Right atrium auricular region (tissue), 2 donors: ENCODE measurements at places on chromosomes 13 and 19. TPM values are rescaled to one million over a fixed set of nuclear protein-coding genes. Genes with fewer than 3 reads are reported as not detected.

DNA sequence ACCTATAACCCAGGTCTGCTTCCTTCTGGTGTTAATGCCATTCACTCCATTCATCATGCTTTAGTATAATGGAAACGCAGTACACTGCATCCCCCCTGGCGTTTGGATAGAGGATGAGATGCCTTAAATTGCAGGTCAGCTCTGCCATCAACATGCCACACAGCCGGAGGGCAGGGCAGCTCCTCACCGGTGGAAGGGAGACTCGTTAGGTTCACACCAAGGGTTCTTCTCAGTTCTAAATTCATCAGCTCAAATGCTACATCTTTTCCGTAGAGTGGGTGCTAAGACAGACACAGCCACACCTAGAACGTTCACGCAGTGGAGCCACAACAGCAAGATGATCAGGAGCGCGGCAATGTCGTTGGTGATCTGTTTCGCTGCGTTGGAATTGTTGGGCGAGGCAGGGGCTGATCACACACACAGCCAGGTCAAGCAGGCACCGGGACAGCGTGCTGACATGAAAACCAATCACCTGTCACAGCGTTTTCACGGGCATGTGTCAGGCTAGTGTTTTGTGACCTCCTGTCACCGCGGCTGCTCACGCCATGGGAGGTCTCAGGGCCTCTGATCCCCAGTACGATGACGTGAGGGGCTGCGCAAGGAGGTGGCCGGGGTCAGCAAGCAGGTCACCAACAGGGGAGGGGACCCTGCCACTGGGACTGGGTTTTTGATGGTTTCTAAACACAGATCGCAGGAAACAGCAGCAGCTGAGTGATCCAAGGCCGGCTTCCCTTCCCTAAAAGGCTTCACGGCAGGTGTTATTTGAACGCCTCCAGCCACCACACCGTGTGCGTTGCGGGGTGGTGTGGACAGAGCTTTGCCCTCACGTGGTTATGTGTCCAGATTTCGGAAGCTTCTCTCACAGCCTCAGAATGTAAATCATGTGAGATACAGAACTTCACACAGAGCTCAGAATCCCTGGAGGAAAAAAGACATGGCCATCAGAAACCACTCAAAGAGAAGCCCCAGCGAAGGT is 94.3 kb upstream of the IRS2 start:
- no peak for DNase-seq
- no peak overlapping the region for H3K27ac ChIP-seq
- no peak overlapping the region for H3K4me3 ChIP-seq

- no peaks in the 10 kb centered on the region for H3K36me3 ChIP-seq
- DNase-seq = no peak
- H3K4me1 ChIP-seq = no peaks in the 10 kb centered on the region
- no peak overlapping the region for H3K4me3 ChIP-seq
- no peaks in the 10 kb centered on the region for H3K27me3 ChIP-seq
- H3K27ac ChIP-seq = no peak overlapping the region
Observed at GRCh38 chr19:30757837-30758617, 385.8 kb downstream of the ZNF536 start.

GRCh38 chr13:42847891-42848663 is 66.7 kb downstream of the FAM216B start:
- no peak overlapping the region for H3K27ac ChIP-seq
- DNase-seq = no peak
- H3K27me3 ChIP-seq = no peaks in the 10 kb centered on the region
- no peaks in the 10 kb centered on the region for H3K36me3 ChIP-seq

DNA sequence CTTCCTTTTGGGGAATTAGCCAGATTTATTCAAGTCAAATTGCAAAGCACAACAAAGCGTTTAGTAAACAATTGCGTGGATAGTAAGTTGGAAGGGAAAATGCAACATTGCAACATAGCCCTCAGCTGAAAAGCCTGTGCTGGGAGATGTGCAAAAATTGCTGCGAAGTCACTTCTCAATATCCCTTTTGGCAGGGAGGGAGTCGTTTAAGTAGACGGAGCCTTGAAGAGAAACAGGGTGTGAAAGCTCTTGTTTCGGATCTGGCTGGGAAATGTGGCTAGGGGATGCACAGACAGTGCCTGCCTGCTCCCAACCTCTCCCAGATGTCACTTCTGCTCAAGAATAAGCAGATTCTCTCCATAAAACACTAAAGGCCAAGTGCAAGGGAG is 56.8 kb downstream of the SLC7A1 start:
- H3K27me3 ChIP-seq = no peaks in the 10 kb centered on the region
- no peak overlapping the region for H3K4me3 ChIP-seq
- H3K4me1 ChIP-seq = no peaks in the 10 kb centered on the region
- no peak overlapping the region for H3K27ac ChIP-seq

- peaks cover 17% of the 10 kb centered on the region for H3K4me1 ChIP-seq
- no peak for DNase-seq
- H3K27me3 ChIP-seq = no peaks in the 10 kb centered on the region
- no peak overlapping the region for H3K4me3 ChIP-seq
- no peak overlapping the region for H3K27ac ChIP-seq
Observed at GRCh38 chr19:32687681-32688080, 3.9 kb upstream of the NUDT19 start.

GRCh38 chr13:46202188-46202795 is 9.4 kb upstream of the LRRC63 start:
- H3K4me3 ChIP-seq = no peak overlapping the region
- DNase-seq = no peak
- no peaks in the 10 kb centered on the region for H3K4me1 ChIP-seq
- H3K36me3 ChIP-seq = no peaks in the 10 kb centered on the region

- H3K4me3 ChIP-seq = no peak overlapping the region
- no peaks in the 10 kb centered on the region for H3K4me1 ChIP-seq
- no peaks in the 10 kb centered on the region for H3K36me3 ChIP-seq
- no peaks in the 10 kb centered on the region for H3K27me3 ChIP-seq
- no peak overlapping the region for H3K27ac ChIP-seq
Observed at GRCh38 chr19:17091758-17092333, 16.3 kb downstream of the MYO9B start.

ZNF575 gene
- total RNA-seq = 0.39 TPM

IGFL3 gene
- not detected for total RNA-seq

DNA sequence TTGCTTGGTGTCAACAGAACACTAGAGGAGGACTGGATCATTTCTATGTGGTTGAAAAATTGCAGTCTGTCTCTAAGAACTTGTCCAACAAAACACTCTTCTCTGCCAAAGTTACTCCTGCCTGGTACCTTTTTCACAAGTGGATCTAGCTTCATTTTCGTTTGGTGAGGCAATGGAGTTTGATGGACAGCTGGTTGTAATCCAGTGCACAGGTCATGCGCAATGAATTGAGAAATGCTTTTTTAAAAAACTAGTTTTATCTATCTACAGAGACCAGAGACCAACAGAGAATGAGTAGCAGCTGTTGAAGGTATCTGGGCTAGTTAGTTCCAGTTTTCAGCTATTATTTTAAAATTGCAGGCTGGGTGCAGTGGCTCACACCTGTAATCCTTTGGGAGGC is 12.0 kb upstream of the KBTBD6 start:
- no peaks in the 10 kb centered on the region for H3K36me3 ChIP-seq
- H3K27ac ChIP-seq = no peak overlapping the region
- H3K27me3 ChIP-seq = no peaks in the 10 kb centered on the region
- DNase-seq = no peak
- H3K4me3 ChIP-seq = no peak overlapping the region

GRCh38 chr19:18647371-18647767 is 10.5 kb downstream of the KLHL26 start:
- H3K27ac ChIP-seq = peak overlapping the region; percentile 87
- H3K36me3 ChIP-seq = no peaks in the 10 kb centered on the region
- no peak for DNase-seq
- peaks cover 68% of the 10 kb centered on the region for H3K4me1 ChIP-seq

BCL2L12 gene
- total RNA-seq = 6.5 TPM

CLEC17A gene
- total RNA-seq = not detected

IFNL1 gene
- total RNA-seq = not detected
